ENCODE measurements at places on chromosomes 7 and 10.

DNA sequence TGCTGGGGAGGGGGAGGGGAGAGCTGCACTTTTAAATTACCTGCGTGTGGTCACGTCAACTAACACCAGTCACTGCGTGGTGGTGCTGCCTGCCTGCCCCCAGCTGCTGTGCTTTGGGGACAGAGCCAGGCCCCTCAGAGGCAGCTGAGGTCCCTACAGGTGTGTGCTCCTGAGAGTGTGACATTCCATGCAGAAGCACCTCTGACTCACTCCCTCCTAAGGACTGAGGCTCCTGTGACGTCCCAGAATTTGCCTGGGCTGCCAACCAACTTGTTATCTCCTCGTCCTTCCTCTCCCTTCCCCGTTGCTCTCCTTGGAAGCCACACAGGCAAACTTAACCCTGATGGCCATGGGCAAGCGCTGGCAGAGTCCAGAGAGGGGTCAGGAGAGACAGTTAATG is 563.0 kb downstream of the PARD3 start:
- DNase-seq = no peak

GRCh38 chr10:61089251-61089650 is 145.3 kb upstream of the RHOBTB1 start:
- DNase-seq = no peak

GRCh38 chr10:4725917-4726606 is 99.9 kb upstream of the AKR1E2 start:
- no peak for DNase-seq

DNA sequence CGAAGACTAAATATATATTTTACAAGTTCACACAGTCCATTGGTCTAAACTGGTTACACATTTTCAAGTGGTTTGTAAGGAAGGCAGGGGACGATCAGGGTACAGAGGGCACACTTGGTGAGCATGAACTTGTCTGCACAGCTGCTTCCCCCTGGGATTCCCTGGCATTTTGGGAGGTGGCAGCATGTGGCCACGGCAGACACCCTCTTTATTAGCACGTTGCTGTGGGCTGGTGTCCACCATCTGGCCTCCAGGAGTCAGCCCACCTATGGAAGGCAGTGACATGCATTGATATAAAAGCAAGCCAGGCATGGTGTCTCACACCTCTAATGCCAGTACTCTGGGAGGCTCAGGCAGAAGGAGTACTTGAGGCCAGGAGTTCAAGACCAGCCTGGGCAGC is 350.2 kb downstream of the TYW1 start:
- DNase-seq = no peak

DNA sequence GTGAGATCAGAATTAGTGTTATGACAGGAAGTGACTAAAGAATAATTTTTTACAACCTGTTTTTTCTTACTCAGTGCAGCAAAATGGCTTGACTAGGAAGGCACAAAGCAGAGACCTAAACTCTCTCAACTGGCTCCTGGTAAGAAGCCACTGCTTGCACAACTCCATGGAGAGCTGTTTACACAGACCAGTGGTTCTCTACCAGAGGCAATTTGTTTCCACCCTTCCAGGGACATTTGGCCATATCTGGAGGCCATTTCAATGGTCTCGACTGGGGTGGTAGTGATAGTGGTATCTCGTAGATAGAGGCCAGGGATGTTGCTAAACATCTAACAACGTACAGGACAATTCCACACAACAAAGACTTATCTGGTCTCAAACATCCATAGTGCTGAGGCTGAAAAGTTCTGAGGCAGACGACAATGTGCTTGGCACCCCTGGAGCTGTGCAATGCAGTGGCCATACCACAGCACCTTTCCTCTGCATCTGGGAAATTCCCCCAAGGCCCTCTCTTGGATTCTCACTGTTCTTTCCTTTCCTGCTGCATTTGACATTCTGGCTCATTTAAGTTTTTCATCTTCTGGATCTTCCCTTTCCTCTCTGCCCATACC is 105.4 kb upstream of the LAMB4 start:
- DNase-seq = no peak

DNA sequence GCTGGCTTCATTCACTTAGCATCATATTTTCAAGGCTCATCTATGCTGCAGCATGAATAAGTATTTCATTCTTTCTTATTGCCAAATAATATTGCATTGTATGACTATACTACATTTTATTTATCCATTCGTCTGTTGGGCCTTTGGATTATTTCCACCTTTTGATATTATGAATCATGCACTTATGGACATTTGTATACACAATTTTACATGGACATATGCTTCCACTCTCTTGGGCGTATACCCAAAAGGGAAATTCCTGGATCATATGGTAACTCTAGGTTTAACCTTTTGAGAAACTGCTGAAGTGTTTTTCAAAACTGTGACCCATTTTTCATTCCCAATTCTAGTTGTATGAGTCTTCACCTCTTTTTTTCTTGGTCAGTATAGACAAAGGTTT is 80.3 kb upstream of the GNAI1 start:
- DNase-seq = no peak

- DNase-seq = no peak
Observed at GRCh38 chr10:54469587-54470323, 331.3 kb downstream of the PCDH15 start.

- no peak for DNase-seq
Observed at GRCh38 chr7:32316839-32317238, 173.3 kb downstream of the LSM5 start.

GRCh38 chr7:137209151-137209817 is 134.2 kb downstream of the PTN start:
- DNase-seq = no peak

DNA sequence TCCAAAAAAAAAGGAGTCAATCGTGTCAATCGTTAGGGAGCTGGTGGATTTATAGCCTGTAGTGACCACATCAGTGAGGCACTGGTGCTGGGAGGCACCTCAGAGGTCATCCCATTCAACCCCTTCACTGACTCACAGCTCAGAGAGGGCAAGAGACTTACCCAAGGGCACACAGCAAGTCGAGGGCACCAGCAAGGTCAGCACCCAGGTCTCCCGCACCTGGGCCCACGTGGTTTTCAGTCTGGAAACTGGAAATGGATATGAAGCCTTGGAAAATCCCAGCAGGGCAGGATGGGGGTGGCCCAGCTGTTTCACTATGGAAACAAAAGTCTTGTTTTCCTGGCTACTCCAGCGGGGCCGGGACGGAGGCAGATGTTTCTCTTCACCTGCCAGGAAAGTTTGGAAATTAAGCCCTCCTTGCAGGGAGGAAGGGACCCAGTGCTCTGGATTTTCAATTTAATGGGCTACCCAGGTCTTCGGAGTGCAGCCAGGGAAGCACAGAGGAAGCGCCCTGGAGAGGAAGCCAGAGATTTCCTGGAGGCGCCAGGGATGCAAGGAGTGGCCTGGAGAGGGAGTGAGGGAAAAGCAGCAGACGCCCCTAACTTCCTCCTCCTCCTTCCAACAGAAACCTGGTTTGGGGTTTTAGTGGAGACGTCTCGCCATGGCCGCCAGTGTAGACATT is 157.2 kb upstream of the TNRC18 start:
- no peak for DNase-seq

- no peak for DNase-seq
Observed at GRCh38 chr10:116715341-116715740, 27.0 kb downstream of the HSPA12A start.

- no peak for DNase-seq
Observed at GRCh38 chr10:17643339-17643754, 604 bp upstream of the STAM start.

- no peak for DNase-seq
Observed at GRCh38 chr7:142689439-142690120, 59.7 kb upstream of the PRSS1 start.

DNA sequence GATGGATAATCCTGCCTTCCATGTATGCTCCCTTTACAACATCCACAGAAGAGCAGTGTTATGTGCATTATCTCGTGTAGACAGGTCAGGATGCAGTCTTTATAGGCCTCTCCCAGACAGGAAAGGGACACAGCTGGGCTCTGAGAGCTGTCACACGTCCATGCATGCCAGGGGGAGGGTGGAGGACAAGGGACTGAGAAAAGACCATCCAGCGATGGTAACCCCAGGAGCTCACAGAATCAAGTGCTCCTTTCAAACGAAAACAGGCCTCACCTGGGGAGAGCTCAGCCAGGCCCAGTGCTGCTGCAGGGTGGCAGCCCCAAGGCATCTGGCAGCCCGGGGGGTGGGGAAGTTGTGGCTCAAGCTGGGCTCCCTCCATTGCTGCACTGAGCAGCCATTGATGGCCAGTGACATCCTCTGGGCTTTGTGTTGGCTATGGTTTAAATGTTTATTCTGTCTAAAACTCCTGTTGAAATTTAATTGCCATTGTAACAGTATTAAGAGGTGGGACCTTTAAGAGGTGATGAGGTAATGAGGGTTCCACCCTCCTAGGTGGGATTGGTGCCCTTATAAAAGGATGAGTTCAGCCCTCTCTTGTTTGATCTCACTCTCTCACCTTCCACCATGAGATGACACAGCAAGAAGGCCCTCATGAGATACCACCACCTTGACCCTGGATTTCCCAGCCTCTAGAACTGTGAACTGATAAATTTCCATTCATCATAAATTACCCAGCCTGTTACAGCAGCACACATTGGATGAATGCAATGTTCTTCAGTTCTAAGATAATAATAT is 15.7 kb downstream of the JCAD start:
- DNase-seq = no peak

DNA sequence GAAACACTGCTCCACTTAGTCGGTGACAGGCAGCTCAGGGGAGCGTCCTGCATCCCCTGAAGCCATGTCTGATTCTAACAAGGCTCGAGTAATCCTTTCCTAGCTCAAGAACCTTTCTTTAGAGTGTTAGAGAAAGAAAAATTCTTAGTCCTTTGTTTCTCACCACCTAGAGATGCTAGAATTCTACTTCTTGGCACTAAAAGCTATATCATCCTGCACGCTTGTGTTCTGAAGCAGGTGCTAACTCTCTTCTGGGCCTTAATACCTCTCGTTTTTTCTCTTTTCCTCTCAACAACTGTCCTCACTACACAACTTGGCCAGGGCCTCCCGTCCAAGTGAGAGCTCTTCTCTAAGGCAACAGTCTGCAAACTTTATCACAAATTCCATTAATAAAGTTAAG is at the start of gene LYZL2:
TSS of gene LYZL2 (minus strand) at position 101 of the 400 bp plus-strand sequence. CDS start 2,838 bp downstream, outside the sequence.
- DNase-seq = no peak

DNA sequence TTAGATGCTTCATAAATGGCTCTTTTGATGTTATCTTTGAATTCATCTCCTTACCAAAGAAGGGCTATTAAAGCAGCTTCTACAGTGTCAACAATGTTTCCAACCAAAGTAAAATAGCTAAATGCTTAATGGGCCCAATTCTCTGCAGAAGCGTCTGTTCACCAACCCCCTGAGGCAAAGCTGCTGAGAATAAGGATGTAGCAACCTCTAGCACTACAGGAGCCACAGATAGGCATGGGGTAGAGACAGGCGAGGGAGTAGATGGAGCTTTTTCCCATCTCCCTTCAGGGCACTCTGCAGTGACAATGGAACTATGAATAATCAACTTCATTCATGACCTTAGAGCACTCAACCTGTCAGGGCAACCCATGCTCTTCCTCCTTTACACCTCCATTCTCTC is 134.1 kb downstream of the FZD1 start:
- DNase-seq = no peak

DNA sequence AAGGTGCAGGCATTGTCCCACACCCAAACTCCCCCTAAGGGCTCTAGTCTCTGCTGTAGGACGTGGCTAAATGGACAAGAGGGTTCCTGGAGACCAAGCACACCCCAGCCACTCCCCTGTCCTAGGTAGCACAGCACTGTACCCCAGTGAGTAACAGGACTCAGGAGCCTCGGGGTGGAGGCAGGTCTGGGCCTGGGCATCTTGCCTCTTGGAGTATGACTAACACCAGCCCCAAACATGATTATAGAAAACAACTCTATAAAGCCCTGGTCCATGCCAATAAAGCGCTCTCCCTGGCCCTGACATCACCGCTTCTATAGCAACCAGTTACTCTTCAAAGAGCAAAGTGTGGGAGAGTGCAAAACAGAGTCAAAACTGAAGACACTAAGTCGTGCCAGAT is 195.0 kb downstream of the CALN1 start:
- DNase-seq = no peak

- DNase-seq = no peak
Observed at GRCh38 chr10:22321924-22322640, 1.2 kb downstream of the BMI1 start.

DNA sequence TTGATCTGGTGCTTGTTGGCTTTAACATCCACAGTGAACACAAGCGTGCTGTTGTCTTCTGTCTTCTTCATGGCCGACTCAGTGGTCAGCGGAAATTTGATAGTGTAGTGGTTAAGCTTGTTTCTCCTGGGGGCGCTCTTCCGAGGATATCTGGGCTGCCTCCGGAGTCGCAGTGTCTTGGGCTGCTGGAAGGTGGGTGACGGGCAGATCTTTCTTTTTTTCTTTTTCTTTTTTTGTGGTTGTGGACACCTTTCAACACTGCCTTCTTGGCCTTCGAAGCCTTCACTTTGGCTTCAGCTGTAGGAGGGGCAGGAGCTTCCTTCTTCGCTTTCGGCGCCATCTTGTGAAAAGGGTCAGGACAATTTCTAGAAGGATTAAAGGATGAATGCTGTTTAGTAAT is 23.8 kb upstream of the RPA3 start:
- no peak for DNase-seq

GRCh38 chr7:104135760-104136558 is 71.9 kb downstream of the ORC5 start:
- DNase-seq = no peak

- no peak for DNase-seq
Observed at GRCh38 chr7:69426705-69427104, 171.6 kb upstream of the AUTS2 start.

DNA sequence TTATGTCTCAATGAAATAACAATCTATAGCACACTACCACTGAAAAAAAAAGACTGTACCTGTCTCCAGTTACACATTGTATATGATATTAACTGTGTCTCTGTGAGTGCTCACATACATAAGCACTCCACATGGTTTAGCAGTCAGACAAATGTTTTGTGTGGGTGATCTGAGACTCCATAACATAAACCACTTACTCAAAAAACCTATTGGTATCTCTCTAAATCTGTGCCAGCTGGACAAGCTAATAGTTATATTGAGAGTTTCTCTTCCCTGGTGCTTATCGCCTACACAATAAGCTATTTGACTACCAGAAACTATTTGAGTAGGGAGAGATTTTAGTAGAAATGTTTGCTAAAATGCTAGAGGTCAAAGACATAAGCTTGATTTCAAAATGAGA is 190.1 kb upstream of the AGR3 start:
- no peak for DNase-seq

DNA sequence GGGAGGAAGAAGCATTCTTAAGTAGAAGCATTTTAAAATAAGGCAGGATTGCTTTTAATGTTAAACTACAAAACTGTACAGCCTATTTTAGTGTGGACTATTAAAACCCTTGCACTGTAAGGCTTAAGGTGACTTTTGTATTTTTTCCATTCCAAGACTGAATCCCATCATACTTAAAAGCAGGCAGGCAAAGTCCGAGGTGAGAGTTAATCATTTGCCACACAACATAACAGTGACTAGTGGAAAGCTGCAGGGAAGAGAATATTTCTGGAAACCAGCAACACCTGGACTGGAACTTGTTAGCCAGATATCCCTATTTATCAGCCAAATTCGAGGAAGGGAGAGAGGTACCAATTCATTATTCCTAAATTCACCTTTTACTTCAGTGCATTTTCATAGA is 3.5 kb downstream of the PRR15 start:
- DNase-seq = no peak

Data from stimulated activated CD4-positive, alpha-beta T cell treated with anti-CD3 and anti-CD28 coated beads, TNF-alpha, amount 100 ng/mL, for 1 hour (primary cell).